ENCODE measurements at places on chromosomes 5 and 9.

DNA sequence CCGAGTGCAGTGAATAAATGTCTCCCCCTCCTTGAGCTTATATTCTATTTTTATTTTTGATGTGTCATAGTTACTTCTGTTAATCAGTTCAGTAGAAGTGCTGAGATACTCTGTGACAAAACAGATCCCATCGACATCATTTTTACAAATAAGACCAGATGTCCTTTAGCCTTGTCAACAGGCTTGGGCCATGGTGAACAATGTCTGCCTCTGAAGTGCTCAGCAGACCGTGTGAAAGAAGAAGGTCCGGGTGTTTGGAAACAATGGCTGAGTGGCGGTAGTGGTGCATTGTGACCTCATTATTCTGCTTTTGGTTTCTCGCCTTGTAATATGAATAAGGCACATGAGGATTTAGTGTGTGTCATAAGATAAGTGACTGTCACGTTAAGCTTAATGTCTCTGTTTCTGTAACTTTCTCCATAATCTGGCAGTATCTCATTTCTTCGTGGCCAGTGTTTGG lies 71.2 kb downstream of the SYK start:
- no peak for DNase-seq

DNA sequence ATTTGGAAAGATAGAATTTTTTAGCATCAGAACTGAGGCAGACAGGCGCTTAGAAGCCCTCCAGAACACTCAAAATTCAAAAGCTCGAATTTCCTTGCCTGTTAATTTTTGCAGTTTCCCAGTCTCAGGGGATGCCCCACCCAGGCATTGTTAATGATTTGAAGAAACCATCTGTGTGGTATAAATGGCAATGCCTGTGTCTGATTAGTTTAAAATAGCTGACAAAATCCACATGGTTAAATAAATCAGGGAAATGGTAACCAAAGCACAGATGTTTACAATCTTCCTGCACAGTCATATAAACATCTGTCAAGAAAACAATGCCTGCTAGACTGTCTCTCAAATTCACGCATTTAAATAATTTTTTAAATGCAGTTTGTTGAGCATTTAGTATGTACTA lies 185.2 kb upstream of the RGMB start:
- no peak for DNase-seq

DNA sequence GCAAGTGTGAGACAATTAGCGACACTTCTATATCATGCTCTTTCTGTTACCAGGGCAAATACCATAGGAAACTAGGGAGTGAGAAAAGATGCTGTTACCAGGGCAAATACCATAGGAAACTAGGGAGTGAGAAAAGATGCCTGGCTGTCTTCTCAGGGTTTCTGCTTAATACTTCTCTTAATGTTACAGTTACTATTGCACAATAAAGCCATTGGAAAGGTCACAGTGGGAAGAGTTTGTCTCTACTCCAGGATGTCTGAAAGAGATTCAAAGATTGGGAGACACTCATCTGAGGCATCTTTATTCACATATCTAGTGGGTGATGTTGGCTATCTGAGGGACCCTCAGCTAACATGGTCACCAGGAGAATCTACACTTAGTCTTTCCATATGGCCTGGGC lies 431.7 kb upstream of the POU5F2 start:
- no peak for DNase-seq

DNA sequence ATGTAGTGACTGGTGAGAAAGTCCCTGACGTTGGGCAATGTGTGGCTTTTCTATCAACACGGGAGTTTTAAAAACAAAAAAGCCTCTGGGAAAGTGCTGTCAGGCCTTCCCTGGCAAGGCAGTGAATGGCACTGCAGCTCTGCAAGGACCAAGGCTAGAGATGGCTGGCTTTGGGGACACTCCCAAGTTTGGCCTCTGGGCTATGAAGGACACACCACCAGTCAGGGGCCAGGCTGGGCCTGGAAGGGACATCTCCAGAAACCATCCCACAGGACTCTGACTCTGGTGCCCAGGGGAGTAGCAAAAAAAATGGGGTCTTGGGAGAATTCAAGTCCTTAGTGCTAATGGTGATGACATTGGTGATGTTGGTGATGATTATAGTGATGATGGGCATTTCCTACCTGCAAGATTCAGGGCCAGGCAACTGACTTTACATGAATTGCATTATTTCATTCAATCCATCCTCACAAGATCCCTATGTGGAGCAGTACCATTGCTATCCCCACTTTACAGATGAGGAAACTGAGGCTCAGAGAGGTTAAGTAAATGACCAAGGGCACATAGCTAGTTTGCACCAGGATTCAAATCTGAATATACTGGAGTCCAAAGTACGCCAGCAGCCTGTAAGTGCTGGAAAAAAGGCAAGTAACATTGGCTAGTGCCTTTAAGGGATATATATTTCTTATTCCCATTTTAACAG lies 2.6 kb upstream of the PPARGC1B start:
- no peak for DNase-seq

DNA sequence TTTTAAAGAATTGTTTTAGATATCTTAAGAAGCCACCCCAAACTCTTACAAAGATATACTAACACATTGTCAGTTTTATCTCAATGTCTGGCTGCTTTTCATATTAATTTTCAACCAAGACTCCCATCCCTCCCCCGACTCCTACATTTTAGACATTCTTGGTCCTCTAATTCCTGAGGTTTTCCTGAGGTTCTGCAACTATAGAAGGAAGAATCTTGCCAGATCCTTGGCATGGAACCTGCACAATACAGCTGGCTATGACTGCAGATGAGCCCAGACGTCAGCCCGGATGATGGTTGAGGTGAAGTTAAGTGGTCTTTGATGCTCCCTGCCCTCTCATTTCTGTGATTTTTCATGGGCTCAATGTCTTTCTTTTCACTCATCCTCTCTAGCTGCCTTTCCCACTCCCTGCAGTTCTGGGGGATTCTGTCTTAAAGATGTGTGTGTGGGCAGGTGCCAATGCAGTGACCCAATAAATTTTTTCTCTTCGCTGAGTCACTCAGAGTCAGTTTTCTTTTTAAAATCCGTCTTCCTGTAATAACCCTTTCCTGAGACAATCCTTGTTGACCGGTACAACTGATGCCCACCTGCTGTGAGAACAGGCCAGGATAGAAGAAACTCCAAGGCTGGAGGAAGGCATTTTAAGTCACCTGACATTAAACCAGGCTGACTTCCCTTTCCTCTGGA lies 237.8 kb upstream of the GAS1 start:
- no peak for DNase-seq

- no peak for DNase-seq
Observed at GRCh38 chr5:155833287-155833686, 493.7 kb upstream of the SGCD start.

DNA sequence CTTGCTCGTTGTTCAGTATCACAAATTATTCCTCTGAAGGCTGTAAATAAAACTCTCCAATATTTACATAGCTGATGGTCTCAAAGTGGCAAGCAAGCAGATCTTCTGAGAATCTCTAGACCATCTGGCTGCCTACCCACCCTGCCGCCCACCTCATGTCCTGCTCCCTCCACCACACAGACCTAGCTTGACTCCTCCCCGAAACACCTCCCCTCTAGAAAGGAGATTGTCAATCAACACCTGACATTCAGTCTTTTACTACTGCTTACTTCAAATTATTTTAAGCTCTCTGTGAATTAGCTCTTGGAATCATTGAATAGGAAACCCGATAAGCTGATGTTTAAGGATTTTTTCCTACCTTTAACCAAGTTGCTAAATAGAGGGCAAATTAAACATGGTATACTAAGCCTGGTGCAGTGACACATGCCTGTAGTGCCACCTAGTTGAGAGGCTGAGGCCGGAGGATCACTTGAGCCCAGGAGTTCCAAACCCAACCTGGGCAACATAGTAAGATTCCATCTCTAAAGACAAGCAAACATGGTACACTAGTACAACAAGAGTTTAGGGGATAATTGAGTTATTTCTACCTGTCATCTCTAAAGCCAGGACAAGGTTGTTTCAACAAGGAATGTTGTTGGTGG lies 10.9 kb upstream of the SOWAHA start:
- no peak for DNase-seq

- DNase-seq = no peak
Observed at GRCh38 chr9:77892955-77893514, 138.6 kb downstream of the GNAQ start.
